ENCODE measurements at places on chromosomes 12 and 14. TPM values are rescaled to one million over a fixed set of nuclear protein-coding genes. Genes with fewer than 3 reads are reported as not detected.
A peak's percentile ranks its signal among the peaks of the same experiment; 100 is the strongest.

SRGAP1 gene
- 16.1 TPM for total RNA-seq

CCDC184 gene
- 1.9 TPM for total RNA-seq

KRT6C gene
- not detected for total RNA-seq

WNT1 gene
- not detected for total RNA-seq

OR4E2 gene
- total RNA-seq, result not detected

CIDEB gene
- total RNA-seq, result 9.1 TPM

SIRT4 gene
- 0.96 TPM for total RNA-seq

MARCHF9 gene
- total RNA-seq, result 11.1 TPM

SLC7A8 gene
- 143 TPM for total RNA-seq

DNA sequence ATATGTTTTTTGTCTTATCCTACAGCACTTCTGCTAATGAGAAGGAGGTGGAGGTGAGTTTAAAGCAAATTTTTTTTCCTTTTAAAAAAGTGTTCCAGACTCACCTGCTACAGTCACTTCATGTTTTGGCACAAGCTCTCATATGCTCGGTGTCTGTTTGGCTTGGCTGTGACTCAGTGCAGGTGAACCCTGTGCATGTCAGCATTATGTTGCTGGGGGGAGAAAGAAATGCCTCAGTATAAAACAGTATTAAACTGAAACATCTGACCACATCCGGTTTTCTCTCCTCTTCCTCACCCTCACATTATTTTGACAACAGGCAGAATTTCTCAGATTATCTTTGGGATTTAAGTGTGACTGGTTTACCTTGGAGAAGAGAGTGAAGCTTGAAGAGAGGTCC is 105.2 kb downstream of the DNAI7 start:
- DNase-seq, result peak; percentile 20
- H3K4me3 ChIP-seq, result no peak overlapping the region
- H3K4me1 ChIP-seq, result no peaks in the 10 kb centered on the region
- H3K36me3 ChIP-seq, result no peaks in the 10 kb centered on the region

DNA sequence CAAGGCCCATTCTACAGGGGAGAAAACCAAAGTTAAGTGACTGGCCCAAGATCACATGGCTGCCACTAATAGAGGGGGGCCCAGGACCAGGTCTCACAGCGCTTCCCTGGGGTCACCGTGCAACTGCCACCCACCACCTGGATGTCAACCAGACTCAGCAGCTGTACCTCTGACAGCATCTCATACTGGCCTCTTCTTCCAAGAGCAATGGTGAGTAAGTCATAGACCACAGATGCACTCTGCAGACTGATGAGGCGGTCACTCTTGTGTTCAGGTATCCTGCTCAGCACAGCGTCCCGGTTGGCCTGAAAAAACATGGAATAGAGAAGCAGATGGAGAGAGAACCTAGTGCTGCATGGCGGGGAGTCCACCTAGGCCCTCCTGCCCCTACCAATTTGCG is 139.9 kb downstream of the TTC7B start:
- H3K4me3 ChIP-seq, result no peak overlapping the region
- no peak overlapping the region for H3K27ac ChIP-seq
- no peaks in the 10 kb centered on the region for H3K27me3 ChIP-seq
- H3K36me3 ChIP-seq, result no peaks in the 10 kb centered on the region

- DNase-seq, result no peak
- no peaks in the 10 kb centered on the region for H3K27me3 ChIP-seq
- no peaks in the 10 kb centered on the region for H3K4me1 ChIP-seq
- no peak overlapping the region for H3K4me3 ChIP-seq
- H3K27ac ChIP-seq, result no peak overlapping the region
These were observed 1.9 kb upstream of the CLEC2D start for GRCh38 chr12:9667403-9668160.

DNA sequence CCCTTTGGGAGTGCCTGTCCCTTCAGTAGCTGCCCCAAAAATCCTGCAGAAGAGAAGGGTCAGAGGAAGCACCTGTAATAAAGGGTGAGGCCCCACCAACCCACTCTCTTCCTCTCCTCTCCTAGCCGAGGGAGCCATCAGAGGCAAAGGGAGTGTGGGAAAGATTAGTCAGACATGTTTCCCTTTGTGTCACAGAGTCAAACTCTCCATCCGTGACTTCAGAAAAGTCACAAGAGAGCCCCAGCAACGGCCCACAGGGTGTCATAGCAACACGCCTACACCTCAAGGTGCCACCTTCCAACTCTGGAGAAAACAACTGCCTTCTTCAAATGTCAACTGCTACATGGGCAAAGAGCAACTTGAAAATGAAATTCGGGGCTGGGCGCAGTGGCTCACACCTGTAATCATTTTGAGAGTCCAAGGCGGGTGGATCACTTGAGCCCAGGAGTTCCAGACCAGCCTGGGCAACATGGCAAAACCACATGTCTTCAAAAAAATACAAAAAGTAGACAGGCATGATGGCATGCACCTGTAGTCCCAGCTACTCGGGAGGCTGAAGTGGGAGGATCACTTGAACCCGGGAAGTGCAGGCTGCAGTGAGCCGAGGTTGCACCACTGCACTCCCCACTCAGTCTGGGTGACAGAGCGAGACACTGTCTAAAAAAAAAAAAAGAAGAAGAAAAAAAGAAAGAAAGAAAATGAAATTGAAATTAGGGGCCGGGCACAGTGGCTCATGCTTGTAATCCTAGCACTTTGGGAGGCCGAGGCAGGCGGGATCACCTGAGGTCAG is 17.7 kb upstream of the CD27 start:
- H3K27me3 ChIP-seq, result no peaks in the 10 kb centered on the region
- no peaks in the 10 kb centered on the region for H3K4me1 ChIP-seq
- no peaks in the 10 kb centered on the region for H3K36me3 ChIP-seq
- H3K4me3 ChIP-seq, result no peak overlapping the region
- H3K27ac ChIP-seq, result no peak overlapping the region
- no peak for DNase-seq

DNA sequence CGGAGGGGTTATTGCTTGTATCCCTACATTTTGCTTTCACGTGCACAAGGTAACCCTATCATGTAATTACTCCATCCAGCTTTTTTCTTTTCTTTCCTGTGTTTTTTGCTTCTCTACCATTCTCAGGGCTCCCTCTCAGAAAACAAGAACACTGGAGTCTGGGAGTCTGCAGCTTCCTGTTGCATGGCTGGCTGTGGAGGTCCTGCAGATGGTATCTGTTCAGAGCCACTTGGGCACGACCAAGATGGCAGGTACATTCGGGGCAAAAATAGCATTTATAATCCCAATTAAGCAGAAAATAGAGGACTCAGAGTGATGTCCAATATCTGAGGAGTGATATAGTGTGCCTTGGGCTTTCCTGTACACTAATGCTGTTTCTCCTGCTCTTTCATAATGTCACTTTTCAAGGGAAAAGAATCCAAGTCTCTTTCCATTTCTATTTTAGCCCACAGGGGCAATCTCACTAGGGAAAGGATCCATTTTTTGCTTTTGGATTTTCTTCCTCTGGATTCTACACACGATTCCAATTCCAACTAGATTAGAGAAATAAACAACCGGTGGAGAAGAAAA is 3.2 kb upstream of the NUMB start:
- DNase-seq, result no peak
- H3K27ac ChIP-seq, result peak overlapping the region; percentile 35
- H3K4me3 ChIP-seq, result no peak overlapping the region
- H3K36me3 ChIP-seq, result no peaks in the 10 kb centered on the region
- H3K27me3 ChIP-seq, result no peaks in the 10 kb centered on the region

GRCh38 chr14:53979113-53979681 is 22.6 kb upstream of the BMP4 start:
- no peak overlapping the region for H3K27ac ChIP-seq
- H3K4me1 ChIP-seq, result no peaks in the 10 kb centered on the region
- H3K36me3 ChIP-seq, result no peaks in the 10 kb centered on the region
- no peak overlapping the region for H3K4me3 ChIP-seq

- no peak overlapping the region for H3K4me3 ChIP-seq
- no peak overlapping the region for H3K27ac ChIP-seq
- DNase-seq, result no peak
- H3K27me3 ChIP-seq, result no peaks in the 10 kb centered on the region
- no peaks in the 10 kb centered on the region for H3K4me1 ChIP-seq
- H3K36me3 ChIP-seq, result no peaks in the 10 kb centered on the region
These were observed 176.0 kb upstream of the DYRK2 start for GRCh38 chr12:67472539-67472938.

- DNase-seq, result peak; percentile 8
- H3K27me3 ChIP-seq, result no peaks in the 10 kb centered on the region
- H3K27ac ChIP-seq, result peak overlapping the region; percentile 13
These were observed 327.7 kb downstream of the LRIG3 start for GRCh38 chr12:58592475-58593207.

- no peak overlapping the region for H3K4me3 ChIP-seq
- H3K4me1 ChIP-seq, result no peaks in the 10 kb centered on the region
- no peak overlapping the region for H3K27ac ChIP-seq
- no peak for DNase-seq
- H3K36me3 ChIP-seq, result no peaks in the 10 kb centered on the region
These were observed 10.7 kb upstream of the ARID4A start for GRCh38 chr14:58287607-58288042.

DNA sequence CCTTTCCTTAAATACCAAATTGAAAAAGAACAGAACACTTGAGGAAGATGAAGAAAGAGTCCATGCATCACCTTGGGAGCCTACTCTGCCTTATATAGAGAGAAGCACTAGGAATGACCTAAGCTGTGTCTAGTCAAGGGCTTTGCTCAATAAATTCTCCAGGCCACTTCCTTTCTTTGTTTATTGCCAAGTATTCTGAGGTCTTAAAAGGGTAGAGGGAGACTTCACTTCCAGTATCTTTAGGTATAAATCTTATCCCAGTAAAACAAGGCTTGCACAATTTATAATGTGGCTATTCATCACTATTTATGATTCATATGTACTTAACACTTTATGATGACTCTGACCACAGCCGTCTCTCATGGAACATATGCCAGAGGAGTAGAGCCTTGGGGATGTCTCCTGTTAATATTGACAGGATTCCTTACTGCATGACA is 85.1 kb upstream of the ARHGAP5 start:
- no peaks in the 10 kb centered on the region for H3K27me3 ChIP-seq
- no peak for DNase-seq
- H3K27ac ChIP-seq, result peak overlapping the region; percentile 40
- H3K36me3 ChIP-seq, result no peaks in the 10 kb centered on the region

DNA sequence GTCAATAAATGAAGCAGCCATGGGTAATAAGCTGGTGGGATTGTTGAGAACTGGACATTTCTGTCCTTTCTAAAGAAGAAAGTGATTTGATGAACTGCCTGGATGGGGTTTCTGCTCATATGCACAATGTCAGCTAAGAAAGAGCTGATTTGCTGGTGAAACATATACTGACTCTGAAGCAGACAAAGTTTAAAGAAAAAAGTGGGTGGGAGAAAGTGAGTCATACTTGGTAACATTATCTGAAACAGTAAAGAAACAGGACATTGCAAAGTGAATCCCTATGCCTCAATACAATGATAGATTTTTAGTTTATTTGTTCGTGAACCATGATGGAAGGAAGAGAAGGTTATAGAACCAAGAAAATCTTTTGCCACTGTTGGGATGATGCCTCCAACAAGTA is 95.6 kb upstream of the DNM1L start:
- H3K4me3 ChIP-seq, result no peak overlapping the region
- no peak for DNase-seq
- no peaks in the 10 kb centered on the region for H3K4me1 ChIP-seq
- H3K36me3 ChIP-seq, result no peaks in the 10 kb centered on the region
- no peak overlapping the region for H3K27ac ChIP-seq

DNA sequence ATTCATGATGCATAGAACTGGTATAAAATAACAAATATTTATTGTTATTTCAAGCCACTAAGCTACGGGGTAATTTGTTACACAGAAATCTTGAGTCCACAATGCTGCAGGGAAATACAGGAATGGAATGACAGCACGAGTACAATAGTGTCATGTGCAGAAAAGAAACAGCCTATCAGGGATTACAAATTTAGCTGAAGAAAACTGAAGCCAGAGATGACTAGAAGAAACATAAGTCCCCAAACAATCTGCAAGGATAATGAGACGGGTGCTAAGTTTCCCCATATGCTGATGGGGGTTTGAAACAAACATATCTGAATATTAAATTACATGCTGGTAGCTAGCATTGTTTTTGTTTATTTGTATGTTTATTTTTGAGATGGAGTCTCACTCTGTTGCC is 8.9 kb downstream of the ARMH4 start:
- no peaks in the 10 kb centered on the region for H3K4me1 ChIP-seq
- H3K36me3 ChIP-seq, result no peaks in the 10 kb centered on the region
- H3K27ac ChIP-seq, result no peak overlapping the region
- no peak for DNase-seq
- H3K4me3 ChIP-seq, result no peak overlapping the region

- H3K4me3 ChIP-seq, result no peak overlapping the region
- DNase-seq, result no peak
- H3K27ac ChIP-seq, result no peak overlapping the region
These were observed 43.8 kb upstream of the BICD1 start for GRCh38 chr12:32062881-32063280.

DNA sequence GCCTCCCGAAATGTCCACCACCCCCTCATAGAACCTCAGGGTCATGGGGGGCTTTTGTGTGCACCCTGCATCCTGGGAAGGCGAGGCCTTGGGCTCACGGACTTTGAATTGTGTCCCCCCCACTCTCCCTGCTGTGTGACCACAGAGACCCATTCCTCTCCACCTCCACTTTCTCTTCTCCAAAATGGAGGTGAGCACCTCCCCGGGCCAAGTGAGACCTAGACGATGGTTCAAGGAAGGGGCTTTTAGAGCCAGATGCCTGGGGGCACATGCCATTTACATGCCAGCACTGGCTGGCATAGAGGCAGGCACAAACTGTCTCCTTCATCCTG is 33.5 kb downstream of the CYP46A1 start:
- no peak overlapping the region for H3K27ac ChIP-seq
- H3K27me3 ChIP-seq, result no peaks in the 10 kb centered on the region
- no peak overlapping the region for H3K4me3 ChIP-seq
- no peaks in the 10 kb centered on the region for H3K36me3 ChIP-seq
- no peak for DNase-seq

DNA sequence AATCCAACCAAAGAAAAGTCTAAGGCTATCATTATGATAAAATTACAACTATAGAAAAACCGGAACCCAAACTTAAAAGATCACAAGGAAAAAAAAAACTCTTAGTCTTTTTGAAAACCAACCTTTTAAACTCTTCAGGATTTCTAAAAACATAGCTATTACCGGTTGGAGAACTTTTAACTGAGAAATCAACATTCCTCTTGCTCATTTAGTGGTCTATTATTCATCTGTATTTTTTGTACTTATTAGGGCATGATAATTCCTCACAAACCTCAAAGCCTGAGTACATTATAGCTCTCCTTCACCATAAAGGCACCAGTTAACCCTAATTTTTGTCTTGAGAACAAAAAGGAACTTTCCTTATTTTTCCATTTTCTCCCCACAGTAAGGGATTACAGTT is 10.4 kb downstream of the LUM start:
- no peaks in the 10 kb centered on the region for H3K27me3 ChIP-seq
- DNase-seq, result no peak
- H3K4me1 ChIP-seq, result no peaks in the 10 kb centered on the region
- no peaks in the 10 kb centered on the region for H3K36me3 ChIP-seq
- no peak overlapping the region for H3K27ac ChIP-seq
- no peak overlapping the region for H3K4me3 ChIP-seq

Data from prostate gland (tissue), 2 donors.